Stimulated activated CD8-positive, alpha-beta memory T cell treated with anti-CD3 and anti-CD28 coated beads, Interleukin-4, amount 100 ng/mL, for 4 hours (primary cell): ENCODE measurements at places on chromosomes 1 and 21.

GRCh38 chr1:211257826-211258225, 1.3 kb upstream of the RCOR3 start:
- DNase-seq: no peak

DNA sequence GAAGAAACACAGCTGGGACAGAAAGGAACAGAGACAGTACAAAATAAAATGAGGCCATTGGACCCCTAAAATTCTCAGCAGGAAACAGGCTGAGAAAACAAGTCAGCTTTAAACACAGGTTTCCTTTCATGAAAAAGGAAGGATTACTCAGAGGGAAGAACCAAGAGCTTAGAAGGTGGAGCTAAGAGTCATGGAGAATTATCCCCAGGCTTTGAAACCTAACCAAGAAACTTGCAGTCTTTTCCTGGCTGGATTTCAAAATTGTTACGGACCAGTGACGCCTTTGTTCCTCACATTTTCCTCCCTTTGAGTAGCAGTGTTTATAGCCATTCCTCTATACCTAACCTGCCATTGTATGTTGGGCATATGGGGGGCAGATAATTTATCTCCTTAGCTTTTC, 8.8 kb downstream of the HMGB4 start:
- DNase-seq: no peak

DNA sequence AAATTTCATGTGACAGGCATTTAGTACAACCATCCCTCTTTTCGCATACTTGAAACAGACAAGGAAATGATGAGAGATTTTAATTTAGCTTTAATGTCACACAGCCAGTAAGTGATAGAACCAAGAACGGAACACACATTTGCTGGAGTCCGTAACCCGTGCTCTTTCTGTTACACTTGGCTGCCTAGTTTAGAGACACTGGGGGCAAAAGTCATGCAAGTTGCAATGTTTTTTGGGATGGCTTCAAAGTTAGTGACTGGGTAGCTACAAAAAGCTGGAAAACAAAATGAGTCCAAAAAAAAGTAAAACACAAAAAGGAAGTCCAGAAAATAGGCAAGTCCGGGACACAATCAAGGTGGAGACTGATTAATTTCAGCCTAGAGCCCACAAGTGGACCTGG, 5.9 kb downstream of the NID1 start:
- no peak for DNase-seq

DNA sequence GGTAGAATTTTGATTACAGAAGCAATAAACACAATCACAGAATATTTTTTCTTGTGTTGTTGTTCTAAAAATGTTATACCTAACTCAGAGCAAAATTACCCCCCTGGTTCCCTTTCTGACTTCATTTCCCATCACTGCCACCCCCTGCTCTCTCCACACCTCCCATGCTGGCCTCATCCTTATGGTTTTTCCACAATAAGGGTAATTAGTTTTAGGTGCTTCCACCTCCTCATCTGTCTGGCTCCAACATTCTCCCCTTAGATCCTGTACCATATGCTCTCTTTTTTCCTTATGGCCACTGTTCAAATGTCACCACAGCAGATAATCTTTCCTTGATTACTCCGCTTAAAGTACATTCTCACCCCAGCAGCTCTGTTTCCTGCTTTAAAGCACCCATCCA, 2208.6 kb downstream of the MRPL39 start:
- DNase-seq: no peak

DNA sequence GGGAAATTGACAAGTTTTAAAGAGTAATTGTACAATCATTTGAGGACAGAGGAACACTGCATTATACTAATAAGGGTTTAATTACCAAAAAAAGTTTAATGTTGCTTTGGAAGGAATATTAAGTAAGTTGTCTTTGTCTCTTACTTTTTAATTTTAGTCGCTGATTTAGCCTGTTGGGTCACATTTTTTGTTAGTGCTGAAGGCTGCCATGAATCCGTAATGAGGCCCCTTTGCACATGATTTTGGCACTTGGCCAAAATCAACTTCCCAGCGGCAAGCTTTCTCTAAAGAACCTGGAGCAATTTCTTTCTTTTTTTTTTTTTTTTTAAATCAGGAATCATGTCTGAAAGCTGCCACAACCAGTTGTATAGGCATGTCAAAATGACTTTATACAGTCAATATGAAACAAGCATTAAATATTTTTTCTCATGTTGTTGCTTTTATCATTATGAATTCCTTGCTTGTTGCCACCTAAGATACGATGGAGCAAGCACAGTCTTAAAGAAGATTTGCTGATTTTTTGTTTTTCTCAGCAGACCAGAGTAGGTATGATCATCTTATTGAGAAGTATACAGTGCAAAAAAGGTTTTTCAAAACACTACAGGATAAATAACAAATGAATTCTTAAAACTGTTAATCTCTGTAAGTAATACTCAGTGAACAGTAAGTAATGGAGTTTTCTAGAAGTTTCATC, 690.4 kb downstream of the USP25 start:
- no peak for DNase-seq
